ENCODE measurements at places on chromosomes 2 and 18.

DNA sequence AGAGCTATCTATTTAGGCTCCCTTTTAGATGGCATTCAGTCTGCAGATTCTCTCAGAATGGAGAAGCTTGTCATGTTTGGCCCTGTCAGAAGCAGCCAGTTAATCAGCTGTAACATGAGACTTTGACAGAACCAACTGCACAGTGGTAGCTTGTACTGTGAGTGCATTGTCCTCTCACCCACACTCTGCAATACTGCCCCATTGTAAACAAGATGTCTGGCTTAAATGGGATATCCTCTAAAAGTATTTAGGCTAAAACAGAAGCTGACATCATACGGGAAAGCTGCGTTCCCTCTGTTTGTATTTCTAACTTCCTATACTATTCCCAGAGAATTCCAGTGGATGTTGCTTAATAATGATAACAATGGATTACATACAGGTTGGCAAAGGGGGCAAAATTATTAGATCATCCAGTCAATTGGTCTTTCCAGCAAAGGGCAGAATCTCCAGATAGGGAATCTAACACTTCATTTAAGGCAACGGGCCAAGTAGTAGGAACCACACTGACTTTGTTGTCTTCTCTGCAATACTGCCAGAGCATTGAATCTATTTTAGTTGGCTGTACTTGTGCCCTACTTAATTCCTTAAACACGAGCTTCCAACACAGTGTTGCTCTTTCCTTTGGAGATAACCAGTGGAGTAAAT lies 15.4 kb upstream of the STAT4 start:
- peak; percentile 73 for DNase-seq

- DNase-seq, result no peak
Measured at GRCh38 chr2:98419544-98419943, 25.1 kb upstream of the INPP4A start.

DNA sequence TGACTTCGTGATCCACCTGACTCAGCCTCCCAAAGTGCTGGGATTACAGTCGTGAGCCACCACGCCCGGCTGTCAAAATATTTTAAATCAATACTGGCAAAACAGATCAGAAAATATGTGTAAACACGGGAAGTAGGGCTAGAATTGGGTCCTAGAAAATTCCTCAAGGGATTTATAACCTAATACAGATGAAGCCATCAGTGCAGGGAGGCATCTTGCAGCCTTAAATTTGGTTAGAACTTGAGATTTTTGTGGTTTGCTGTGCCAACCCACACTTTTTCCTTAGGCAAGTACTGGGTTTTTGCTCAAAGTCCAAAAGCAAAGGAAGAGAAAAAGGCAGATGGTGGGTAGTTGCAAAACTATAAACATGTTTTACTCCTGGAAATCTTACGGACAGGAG lies 33.7 kb upstream of the NFE2L2 start:
- no peak for DNase-seq

GRCh38 chr2:161417438-161418274 lies 1.6 kb downstream of the TBR1 start:
- DNase-seq, result no peak

DNA sequence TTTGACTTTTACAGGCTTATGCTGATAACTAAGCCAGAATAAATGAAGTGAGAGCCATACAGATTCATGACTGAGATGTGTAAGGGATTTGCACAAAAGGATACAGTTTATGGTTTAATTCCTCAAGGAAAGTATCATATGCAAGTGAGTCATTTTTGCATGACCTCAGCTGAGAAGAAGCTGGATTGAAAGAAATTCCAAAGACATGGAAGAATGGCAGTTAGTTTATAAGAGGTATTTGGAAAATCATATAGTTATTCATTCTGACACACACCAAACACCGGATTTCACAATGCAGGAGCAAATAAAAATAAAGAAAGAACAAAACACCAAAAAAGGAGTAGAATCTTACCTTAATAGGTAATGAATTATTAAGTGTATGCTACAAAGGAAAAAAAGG lies 83.2 kb upstream of the RND3 start:
- DNase-seq, result peak; percentile 87

DNA sequence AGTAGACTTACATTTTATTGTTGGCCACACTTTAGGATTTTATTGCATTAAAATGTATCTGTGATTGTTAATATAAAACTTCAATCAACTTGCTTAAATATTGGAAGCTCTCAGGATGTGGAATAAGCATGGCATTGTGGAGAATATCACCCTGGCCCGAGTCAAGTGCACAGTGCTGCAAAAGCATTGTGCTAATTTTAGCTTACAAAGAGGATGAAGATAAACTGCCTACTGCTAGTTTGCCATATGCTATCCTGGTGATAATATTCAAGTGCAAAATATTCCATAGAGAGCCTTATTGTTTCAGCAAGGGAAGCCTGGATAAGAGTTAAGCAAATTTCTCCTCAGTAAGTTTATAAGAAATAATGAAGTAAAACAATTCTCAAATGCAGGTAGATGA lies 54.5 kb downstream of the MEIS1 start:
- DNase-seq, result no peak

GRCh38 chr2:43519643-43520221 lies 76.1 kb downstream of the THADA start:
- peak; percentile 68 for DNase-seq

DNA sequence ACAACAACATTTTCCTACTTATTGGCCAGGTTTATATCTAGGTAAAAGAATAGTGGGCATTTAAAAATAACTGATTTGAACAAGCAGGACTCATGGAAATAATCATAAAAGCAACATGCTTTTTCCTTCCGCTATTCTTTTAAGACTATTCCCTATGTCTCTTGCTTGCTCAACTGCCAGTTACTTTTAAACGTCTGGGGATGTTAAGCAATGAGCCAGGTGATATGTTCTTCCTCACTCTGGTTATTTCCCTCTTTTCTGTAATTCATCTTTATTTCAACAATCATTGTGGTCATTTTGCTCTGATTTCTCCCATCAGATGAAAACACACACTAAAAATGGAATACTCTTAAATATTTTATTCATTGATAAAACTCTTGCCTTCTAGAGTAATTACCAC lies 33.4 kb upstream of the SLC8A1 start:
- no peak for DNase-seq

DNA sequence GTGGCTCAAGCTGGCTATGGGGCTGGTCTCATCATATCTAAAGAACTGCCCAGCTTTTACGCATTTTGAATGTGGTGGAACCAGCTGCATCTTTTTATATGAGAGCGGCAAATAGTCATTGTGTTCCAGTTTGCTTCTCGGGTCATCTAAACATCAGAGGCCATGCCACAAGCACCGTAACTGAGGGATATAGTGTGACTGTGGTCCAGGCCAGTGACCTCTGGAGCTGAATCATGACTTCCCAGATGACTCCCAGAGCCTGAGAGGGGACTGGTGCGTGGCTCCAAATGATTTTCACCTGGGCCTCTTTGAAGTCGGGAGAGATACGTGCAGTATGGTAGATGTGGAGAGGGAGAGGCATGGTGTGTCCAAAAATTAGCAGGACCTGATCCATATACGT lies 271.0 kb downstream of the NEDD4L start:
- DNase-seq, result peak; percentile 71

GRCh38 chr2:131543385-131543891 lies 15.8 kb downstream of the CCDC74A start:
- DNase-seq, result peak; percentile 93

DNA sequence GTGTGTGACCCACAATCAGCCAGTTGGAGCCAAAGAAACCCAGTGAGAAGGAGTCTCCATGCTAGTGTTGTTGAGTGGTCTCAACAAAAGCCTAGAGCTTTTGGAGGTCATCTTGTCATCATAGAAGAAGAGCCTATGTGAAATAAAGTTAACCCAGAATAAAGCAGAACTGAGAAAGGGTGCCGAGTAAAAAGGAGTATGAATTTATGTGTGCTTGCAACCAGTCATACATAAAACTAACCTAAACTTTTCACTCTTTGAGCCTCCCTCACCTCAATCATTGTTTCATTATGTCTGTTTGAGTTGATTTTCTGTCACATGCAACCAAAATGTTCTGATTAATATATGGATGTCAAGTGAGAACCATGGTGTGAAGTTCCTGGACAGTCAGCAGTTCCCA lies 599.3 kb upstream of the ZEB2 start:
- DNase-seq, result no peak

DNA sequence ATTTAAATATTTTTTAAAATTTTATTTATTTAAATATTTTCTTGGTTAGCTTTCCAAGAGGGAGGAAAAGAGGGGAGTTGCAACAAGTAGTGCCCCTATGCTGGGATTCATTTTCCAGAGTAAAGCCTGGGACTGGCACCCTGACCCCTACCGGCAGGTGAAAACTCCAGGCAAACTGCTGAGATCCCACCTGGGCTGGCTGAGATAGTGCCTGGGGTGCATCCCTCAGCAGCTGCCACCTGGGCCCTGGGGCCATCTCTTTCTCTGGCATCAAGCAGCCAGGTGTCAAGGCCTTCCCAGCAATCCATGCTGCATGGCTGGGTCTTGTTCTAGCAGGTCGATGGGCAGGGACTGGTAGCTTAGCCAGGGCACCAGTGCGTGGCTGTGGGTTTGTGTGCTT lies 6.6 kb downstream of the SIX2 start:
- no peak for DNase-seq

GRCh38 chr2:210544831-210545230 lies 11.6 kb upstream of the CPS1 start:
- no peak for DNase-seq

DNA sequence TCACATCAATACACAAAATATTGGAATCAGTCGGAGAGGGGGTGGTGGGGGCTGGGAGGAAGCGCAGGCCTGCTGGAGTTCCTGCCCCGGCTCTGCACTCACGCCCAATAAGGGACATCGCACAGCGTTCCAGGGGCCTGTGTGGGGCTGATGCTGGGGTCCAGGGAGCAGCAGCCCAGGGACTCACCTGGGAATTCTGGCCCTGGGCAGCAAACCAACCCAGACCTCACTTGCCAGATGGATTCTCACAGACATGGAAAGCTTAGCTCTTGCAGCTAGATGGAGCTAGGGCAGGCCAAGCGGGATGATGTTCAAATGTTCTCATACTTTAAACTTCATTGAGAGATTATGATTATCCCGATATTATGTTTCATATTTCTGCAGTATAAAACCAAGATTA lies 266.6 kb upstream of the TANK start:
- DNase-seq, result no peak

- DNase-seq, result peak; percentile 37
Measured at GRCh38 chr2:53632714-53633113, 134.9 kb upstream of the CHAC2 start.

DNA sequence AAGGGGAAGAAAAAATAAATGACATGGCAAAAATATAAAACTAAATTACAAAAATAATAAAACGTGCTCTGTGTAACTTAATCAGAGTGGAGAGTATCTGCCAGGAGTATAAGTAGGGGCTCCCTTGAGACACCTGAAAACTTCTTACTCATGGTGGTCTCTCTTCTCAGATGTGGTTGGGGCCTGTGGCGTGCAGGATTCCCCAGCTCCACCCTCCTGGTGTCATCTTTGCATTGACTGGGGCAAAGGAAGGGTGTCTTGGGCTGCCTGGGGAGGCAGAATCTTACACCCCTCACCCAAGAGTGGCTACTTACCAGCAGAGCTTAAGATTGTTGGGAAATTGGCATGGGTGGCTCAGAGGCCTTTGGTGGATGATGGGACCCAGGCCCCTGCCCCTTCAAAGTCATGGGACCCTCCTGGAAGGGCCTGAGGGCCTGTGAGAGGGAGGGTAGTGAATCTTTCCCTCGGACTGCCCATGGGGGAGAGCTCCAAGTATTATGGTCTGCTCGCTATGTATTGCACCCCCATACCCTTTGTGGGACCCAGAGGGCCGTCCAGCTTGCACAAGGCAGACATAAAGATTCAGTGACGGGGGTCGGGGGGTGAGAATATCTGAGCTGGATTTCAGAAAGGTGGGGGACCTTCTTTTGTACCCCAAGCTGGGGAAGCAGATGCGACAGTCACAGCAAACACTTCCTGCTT lies 6.9 kb upstream of the TRAF3IP1 start:
- DNase-seq, result no peak

DNA sequence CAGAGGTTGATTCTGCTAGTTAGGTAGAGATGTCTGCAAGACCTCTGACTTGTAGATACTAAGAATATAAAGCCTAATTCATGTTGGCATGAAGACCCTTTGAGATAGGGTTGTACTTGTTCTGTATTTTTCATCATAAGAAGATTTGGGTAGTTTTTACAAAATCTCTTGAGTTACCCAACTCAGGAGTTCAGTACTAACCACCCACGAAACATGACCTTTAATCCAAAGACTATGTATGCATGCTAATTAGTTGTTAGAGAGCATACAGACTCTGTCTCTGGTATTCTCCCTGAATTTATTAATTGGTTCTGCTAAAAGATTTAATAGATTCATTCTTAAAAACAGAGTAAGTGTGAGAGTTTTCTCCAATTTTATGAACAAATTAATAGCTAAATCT lies 16.9 kb downstream of the PECR start:
- DNase-seq, result no peak

DNA sequence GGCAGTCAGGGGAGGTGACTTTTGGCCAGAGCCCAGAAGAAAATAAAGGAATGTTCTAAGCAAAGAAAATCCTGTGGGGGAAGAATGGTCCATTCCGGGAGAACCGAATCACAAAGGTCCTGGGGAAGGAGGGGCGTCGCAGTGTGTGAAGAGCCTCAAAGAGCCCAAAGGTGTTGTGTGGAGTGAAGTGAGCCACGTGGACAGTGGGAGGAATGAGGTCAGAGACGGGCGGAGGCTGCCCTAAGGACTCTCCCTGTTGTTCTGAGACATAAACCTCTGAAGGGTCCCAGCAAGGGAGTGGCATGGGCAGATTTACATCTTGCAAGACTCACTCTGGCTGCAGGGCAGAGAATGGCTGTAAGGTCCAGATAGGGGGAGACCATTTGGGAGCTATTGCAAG lies 91.3 kb upstream of the SEC11C start:
- no peak for DNase-seq

GRCh38 chr2:175414882-175415487 lies 233.5 kb upstream of the ATP5MC3 start:
- peak; percentile 65 for DNase-seq

DNA sequence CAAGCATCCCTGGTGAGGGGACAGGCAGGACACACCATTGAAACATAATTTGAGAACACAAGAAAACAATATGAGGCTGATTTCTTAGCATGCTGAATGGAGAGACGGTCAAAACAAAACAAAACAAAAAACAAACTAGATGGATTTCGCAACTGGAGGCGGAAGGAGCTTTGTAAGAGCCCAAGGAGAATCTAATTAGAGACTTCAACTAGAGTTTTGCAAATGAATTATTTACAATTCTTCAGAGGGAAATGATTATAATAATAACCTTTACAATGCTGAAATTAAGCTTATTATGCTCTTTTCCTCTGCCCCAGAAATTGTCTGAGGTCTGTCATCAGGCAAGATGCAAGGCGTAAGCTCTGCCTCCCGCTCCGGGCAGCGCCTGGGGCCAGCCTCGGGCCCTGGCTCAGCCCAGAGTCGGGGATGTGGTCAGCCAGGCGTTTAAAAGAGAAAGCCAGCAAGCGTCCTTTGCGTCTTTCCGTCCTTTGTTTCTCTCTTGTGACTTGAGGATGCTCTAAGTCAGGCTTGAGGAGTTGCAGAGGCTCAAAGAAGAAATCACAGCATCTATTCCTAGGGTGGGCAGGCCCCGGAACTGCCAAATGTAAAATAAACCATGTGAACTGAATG lies 139.6 kb downstream of the TWIST2 start:
- no peak for DNase-seq

GRCh38 chr18:75339936-75340605 lies 87.4 kb downstream of the SMIM21 start:
- DNase-seq, result no peak

Data from HT1080 (cell line).